ENCODE measurements at places on chromosomes 13 and 19. TPM values are rescaled to one million over a fixed set of nuclear protein-coding genes. Genes with fewer than 3 reads are reported as not detected.

The ZNF667 gene
- 3.8 TPM for total RNA-seq

DNA sequence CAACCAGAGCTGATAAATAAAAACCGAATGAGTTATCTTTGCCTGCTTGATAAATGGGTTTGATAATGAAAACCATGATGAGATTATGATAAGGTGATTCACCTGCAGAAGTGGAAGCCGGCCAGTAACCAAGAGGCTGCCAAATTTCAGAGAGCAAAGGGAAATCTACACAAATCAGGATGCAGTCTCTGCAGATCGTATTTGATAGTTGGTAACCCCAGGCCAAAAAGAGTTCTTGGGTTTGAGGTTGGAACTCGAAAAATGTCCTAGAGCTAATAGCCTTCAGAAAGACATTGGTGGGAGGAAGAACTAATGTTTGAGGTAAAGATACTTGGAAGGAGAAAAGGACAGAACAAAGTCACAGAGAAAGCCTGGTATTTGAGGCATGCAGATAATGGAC lies 9.6 kb upstream of the LATS2 start:
- no peak for DNase-seq

The TEX29 gene
- not detected for total RNA-seq

- DNase-seq, result no peak
These were observed 6.1 kb downstream of the WDR83 start for GRCh38 chr19:12672744-12673143.

DNA sequence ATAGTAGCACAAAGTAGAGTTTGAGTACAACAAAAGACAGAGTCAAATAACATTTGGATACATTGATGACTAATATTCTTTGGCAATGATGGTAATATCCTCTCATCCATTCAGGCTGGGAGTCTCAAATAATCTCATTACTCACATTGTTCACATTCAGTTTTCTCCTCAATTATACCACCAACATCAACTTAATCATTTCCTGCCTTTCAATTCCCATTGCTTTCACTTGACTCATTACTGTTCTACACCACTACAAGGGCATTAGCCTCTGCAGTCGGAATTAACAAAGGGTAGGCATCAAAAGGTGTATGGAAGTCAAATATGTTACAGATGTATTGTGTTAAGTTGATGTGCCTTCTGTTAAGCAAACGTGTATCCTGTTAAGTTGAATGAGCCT lies 518.4 kb upstream of the SLITRK1 start:
- no peak for DNase-seq

GRCh38 chr19:13861392-13861713 lies 15.6 kb upstream of the NANOS3 start:
- no peak for DNase-seq

- DNase-seq, result no peak
These were observed 14.1 kb downstream of the IZUMO4 start for GRCh38 chr19:2110822-2111221.

- no peak for DNase-seq
These were observed 314.1 kb downstream of the FOXO1 start for GRCh38 chr13:40352380-40352778.

GRCh38 chr13:29543230-29544215 lies 52.0 kb downstream of the SLC7A1 start:
- DNase-seq, result no peak

- DNase-seq, result no peak
These were observed 130.7 kb downstream of the MYO16 start for GRCh38 chr13:108760129-108760528.

Measured in heart left ventricle (tissue), 16 donors.